ENCODE measurements at places on chromosomes 2 and 18. TPM values are rescaled to one million over a fixed set of nuclear protein-coding genes. Genes with fewer than 3 reads are reported as not detected.

- no peaks in the 10 kb centered on the region for H3K27me3 ChIP-seq
- DNase-seq, result no peak
- H3K36me3 ChIP-seq, result peaks cover 2% of the 10 kb centered on the region
- H3K4me1 ChIP-seq, result peaks cover 20% of the 10 kb centered on the region
- H3K27ac ChIP-seq, result no peak overlapping the region
Measured at GRCh38 chr18:22676423-22676822, 256.7 kb upstream of the RBBP8 start.

Gene ALPI
- not detected for total RNA-seq

- no peaks in the 10 kb centered on the region for H3K36me3 ChIP-seq
- peak overlapping the region; percentile 55 for H3K27ac ChIP-seq
- H3K4me1 ChIP-seq, result peaks cover 16% of the 10 kb centered on the region
- H3K4me3 ChIP-seq, result no peak overlapping the region
Measured at GRCh38 chr2:9010866-9011265, 7.4 kb upstream of the MBOAT2 start.

DNA sequence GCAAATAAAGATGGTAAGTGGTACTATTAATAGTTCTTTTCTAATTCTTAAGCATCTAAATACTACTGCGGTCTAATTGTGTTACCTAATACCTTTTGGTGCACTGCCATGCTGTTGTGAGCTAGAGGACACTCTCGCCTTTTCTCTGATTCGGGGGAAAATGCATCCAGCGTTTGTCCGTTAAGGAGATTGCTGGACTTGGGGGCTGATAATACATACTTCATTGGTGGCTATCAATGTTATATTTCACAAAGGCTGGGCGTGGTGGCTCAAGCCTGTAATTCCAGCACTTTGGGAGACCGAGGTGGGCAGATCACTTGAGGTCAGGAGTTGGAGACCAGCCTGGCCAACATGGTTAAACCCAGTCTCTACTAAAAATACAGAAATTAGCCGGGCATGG lies 141.7 kb upstream of the TWIST2 start:
- H3K4me3 ChIP-seq, result no peak overlapping the region
- no peak for DNase-seq
- H3K27me3 ChIP-seq, result peaks cover 13% of the 10 kb centered on the region
- H3K4me1 ChIP-seq, result peaks cover 7% of the 10 kb centered on the region

GRCh38 chr2:210503725-210504191 lies 27.2 kb upstream of the LANCL1 start:
- H3K36me3 ChIP-seq, result peaks cover 4% of the 10 kb centered on the region
- H3K4me1 ChIP-seq, result peaks cover 5% of the 10 kb centered on the region
- no peak overlapping the region for H3K4me3 ChIP-seq
- no peak overlapping the region for H3K27ac ChIP-seq
- DNase-seq, result no peak

Gene CPLX4
- not detected for total RNA-seq

- no peak overlapping the region for H3K27ac ChIP-seq
- H3K27me3 ChIP-seq, result no peaks in the 10 kb centered on the region
- H3K4me3 ChIP-seq, result no peak overlapping the region
- DNase-seq, result no peak
- H3K4me1 ChIP-seq, result peaks cover 35% of the 10 kb centered on the region
Measured at GRCh38 chr2:127348426-127349000, 39.3 kb downstream of the MAP3K2 start.

Gene RAB6C
- 0.24 TPM for total RNA-seq

Gene TMEM169
- 2.0 TPM for total RNA-seq

DNA sequence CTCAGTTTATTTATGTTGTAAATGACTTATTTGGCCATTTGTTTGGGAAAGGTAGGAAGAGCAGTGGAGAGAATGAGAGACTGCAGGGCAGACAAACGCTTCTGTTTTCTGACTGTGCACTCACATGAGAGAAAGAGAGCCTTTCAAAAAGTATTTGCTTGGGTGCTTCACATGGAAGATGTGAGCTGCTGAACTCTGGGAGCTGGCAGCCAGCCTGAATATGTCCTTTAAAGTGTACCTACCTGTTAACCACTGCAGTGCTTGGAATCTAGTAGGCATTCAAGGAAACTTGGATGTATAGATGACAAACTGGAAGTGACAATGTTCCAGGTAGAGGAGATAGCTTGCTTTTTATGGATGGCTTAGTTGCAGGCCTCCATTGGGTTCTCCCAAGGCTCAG lies 68.8 kb downstream of the PTPRM start:
- no peak for DNase-seq
- H3K4me3 ChIP-seq, result no peak overlapping the region
- H3K4me1 ChIP-seq, result peaks cover 46% of the 10 kb centered on the region
- no peaks in the 10 kb centered on the region for H3K27me3 ChIP-seq
- H3K27ac ChIP-seq, result no peak overlapping the region

GRCh38 chr2:181887045-181887444 lies 4.5 kb upstream of the ITPRID2 start:
- H3K27me3 ChIP-seq, result no peaks in the 10 kb centered on the region
- DNase-seq, result no peak
- H3K4me1 ChIP-seq, result peaks cover 11% of the 10 kb centered on the region
- H3K36me3 ChIP-seq, result no peaks in the 10 kb centered on the region
- H3K4me3 ChIP-seq, result no peak overlapping the region
- no peak overlapping the region for H3K27ac ChIP-seq

DNA sequence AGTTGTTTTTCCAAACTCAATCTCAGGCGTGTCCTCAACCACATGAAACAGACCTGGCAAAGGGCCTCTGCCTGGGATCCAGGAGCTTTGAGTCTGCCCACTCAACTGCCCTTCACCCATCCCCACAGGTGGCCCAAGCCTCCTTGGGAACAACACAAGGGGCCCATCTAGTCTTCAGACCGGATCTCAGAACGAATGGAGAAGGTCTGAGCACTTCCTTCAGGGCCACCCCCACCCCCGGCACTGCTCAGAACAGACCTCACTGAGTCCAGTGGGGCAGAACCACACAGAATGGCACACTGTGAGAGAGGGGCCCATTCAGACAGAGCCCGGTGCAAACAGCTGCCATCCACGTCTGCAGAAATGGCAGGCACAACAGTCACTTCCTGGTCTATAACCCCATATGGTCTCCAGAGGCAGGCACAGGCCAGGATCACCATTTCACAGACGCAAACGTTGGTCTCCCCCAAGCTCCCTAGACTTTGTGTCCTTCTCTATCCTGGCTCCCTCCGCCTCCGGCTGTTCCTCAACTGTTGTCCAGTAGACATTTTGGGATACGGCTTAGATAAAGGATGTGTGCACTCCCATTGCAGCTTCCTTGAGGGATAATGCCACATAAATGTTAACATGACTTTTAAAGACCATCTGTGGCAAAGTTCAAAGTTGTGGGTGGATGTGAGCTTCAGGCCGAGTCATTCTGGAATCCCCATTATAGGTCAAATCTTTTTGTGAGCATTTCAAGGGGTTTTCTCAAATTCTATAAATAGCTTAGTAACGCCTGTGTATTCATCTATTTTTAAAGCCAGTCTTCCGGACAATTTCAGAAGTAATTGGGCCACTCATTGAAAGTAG lies 149.7 kb downstream of the SMAD7 start:
- H3K27ac ChIP-seq, result peak overlapping the region; percentile 74
- DNase-seq, result peak; percentile 46
- H3K27me3 ChIP-seq, result no peaks in the 10 kb centered on the region
- no peak overlapping the region for H3K4me3 ChIP-seq
- H3K36me3 ChIP-seq, result peaks cover 42% of the 10 kb centered on the region

Data from chondrocyte (in vitro differentiated cells).